CD4-positive, alpha-beta T cell (primary cell): ENCODE measurements at places on chromosomes 3 and 15.

GRCh38 chr3:25588441-25589103 is 76.1 kb downstream of the TOP2B start:
- no peak for DNase-seq

DNA sequence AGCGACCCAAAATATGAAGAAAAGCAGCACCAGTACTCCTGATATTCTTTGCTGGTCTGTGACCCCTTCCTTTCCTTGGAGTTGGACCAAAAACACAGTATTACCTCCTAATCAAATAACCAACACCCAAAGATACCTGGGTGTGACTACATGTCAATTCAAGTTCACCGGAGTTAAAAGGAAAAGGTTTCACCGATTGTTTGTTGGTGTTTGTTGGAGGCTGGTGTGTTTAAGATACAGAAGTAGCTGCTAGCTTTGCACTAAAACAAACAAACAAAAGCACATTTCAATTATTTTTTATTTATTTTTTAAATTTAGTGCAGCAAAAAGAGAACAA is 81.5 kb downstream of the MYO1E start:
- no peak for DNase-seq

DNA sequence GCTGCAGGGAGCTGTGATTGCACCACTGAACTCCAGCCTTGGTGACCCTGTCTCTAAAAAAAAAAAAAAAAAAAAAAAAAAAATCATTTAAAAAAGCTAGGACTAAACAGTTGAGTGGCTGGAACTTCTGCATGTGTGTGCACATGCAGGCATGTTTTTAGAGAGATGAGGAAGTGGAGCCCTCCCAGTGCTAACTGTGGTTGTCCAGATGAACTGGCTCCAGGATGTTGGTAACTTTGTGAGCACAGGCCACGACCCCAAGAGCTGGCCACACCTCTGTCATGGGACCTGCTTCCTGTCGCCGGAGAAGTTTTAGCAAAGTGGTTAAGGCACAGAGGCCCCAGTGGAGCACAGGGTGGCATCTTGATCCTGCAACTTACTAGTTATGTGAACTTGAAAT is 27.0 kb downstream of the CHCHD6 start:
- DNase-seq, result no peak

DNA sequence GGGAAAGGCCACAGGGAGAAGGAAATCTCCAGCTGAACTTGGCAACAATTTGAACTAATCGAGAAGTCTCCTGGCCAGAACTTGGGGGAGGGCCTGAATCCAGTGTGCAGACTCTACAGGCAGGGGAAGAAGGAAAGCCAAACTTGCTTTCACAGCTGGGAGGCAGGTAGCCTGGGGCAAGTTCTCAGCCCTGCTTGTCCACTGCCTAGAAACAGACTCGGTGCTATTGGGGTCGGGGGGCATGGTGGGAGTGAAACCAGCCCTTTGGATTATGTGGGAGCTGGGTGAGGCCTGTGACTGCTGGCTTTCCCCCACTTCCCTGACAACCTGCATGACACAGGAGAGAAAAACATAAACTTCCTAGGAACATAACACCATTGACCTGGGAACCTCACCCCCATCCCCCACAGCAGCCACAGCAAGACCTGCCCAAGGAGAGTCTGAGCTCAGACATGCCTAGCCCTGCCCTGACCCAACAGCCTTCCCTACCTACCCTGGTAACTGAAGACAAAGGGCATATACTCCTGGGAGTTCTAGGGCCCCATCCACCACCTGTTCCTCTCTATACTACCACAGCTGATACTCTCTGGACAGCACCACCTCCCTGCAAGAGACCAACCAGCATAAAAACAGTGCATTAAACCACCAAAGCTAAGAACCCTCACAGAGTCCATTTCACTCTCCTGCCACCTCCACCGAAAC is 103.7 kb upstream of the MNS1 start:
- DNase-seq, result no peak

DNA sequence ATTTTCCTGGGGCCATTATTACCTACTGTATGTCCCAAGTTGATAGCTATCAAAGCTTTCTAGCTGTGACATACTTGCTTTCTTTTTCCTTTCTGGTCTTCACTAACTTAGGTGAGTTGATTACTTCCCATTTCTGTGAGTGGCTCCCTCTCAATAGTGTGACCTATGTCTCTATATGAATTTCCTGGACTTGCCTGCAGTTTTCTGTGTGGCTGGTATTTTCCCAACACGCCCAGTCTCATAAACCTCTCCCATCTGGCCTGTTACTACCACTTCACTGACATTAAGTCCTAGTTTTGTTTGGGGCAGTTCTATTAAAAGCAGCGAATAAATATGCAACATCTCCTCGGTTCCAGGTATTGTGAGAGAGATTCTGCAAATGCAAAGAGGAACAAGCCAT is 671.2 kb downstream of the SI start:
- no peak for DNase-seq

- DNase-seq, result no peak
Observed at GRCh38 chr3:10319804-10320203, 1.1 kb downstream of the SEC13 start.

- DNase-seq, result peak; percentile 42
Observed at GRCh38 chr3:50204804-50205412, at the start of gene SLC38A3. SLC38A3 (plus strand) TSS chr3:50205271; CDS start chr3:50214200, 8,929 bp downstream.
